ENCODE measurements at places on chromosomes 16 and 17.

DNA sequence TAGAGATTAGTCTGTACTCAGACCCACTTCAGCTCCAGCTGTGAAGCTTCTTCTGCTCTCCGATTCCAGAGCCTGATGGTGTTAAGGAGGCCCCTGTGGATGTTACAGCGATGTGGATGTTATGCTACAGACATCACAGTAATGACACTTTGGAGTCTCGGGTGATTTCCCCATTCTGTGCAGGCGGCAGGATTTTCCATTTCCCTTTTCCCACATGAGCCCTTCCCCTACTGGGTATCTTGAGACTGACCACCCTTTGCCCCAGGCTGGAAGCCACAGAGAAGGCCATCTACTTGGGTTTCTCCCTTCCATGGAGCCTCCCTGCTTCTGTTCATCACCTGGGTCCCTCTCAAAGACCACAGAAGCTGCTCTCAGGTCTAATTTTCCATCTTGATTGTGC, 78.3 kb downstream of the KCNJ12 start:
- no peak for DNase-seq

DNA sequence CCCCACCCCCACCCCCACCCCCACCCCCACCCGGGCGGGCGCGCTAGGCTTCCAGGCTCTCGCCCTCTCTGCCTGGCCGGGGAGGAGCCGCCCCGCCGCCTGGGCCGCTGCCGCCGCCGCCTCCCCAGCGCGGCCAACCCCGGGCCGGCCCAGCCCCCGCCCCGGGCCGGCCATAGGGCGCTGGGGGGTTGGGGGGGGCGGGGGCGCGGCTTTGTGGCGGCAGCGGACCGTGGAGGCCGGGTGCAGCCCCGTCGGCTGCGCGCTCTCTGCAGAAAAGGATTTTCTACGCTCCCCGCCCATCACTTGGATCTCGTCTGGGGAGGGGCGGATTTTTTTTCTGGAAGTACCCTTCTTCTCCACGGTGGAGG, 230.9 kb downstream of the MRTFB start:
- no peak for DNase-seq

DNA sequence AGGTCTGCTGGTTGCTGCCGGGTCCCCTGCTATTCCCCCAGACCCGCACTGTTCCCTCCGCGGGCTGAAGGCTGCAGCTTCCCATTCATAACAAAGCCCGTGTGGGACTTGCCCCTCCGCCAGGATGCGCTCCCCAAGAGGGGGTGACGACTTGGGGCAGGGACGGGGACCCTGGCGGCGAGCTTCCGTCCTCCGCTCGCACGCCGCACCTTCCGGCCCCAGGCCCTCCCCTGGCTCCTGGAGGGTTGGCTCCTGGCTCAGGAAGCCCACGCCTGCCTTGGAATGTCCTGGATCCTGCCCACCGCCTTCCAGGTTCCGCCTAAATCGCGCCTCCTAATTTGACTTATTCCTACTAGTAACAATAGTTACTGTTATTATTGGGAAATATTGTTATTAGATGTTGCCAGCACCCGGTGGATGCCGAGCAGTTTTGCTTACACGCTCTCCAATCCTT, 1.1 kb upstream of the TFAP4 start:
- DNase-seq = no peak

GRCh38 chr16:1903845-1904840, 14.1 kb downstream of the HS3ST6 start:
- DNase-seq = no peak

- no peak for DNase-seq
These were observed 32.0 kb downstream of the LYRM9 start for GRCh38 chr17:27860971-27861664.

GRCh38 chr17:35791681-35792350, 3.6 kb downstream of the MMP28 start:
- DNase-seq = no peak

- no peak for DNase-seq
These were observed 82.6 kb downstream of the C16orf78 start for GRCh38 chr16:49455991-49456745.

DNA sequence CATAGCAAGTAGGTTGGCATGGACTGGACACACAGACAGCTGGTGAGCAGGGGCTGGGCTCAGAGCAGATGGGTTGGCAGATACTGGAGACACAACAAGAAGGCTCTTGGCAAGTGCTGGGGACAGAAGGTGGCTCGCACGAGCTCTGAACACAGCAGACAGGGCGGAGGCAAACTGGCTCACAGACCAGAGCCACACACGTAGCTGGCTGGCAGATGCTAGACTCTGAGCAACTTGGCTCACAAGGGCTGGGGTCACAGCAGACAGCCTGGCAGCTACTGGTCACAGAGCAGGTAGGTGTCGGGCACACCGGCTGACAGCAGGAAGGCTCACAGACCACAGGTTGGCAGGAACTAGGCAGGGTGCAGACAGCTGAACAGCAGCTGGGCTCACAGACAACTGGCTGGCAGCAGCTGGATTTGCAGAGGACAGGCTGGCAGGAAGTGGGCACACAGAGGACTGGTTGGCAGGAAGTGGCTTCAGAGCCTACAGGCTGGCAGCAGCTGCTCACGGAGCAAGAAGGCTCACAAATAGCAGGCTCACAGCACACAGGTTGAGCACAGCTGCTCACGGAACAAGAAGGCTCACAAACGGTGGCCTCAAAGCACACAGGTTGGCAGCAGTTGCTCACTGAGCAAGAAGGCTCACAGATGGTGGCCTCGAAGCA, 725 bp downstream of the KRTAP16-1 start:
- no peak for DNase-seq

- no peak for DNase-seq
These were observed 230.7 kb downstream of the KATNIP start for GRCh38 chr16:27780468-27781194.

DNA sequence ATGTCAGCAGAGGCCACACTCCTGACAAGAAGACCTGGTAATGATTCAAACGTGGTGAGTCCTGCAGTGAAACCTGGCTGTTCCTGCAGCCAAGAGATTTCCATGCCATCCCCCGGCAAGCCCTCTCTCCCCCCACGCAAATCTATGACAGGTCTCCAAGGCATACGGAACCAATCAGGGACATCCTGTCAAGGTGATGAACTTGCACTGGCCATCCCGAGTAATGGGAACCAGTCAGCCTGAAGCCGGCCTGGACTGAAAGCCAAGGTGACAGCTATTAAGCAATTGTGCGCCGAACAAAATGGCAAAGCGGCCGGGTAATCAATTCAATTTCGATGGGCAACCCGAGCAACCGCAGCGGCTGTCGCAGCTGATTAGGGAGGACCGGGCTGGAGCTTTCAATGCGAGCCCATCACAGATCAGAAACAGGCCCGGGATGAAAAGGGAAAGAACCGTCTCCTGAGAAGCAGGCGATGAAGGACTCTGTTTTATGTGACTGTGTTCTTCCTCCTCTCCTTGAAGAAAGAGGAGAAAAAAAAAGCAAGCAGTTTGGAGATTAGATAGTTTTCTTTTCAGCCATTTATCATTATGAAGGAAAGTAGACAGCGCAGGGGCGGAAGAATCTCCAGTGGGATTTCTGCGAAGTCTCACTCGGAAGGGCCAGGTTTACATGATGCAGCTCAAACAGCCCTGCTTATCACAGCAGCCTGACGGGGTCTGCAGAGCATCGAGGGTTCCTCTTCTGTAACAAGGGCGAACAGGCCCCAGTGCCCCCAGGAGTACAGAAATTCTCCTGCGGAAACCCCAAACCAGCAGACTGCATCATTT, 35.2 kb downstream of the TBX4 start:
- no peak for DNase-seq

- DNase-seq = no peak
These were observed 69.8 kb downstream of the KSR1 start for GRCh38 chr17:27525836-27526603.

- DNase-seq = no peak
These were observed 3.2 kb downstream of the PDE6G start for GRCh38 chr17:81652906-81653771.

- no peak for DNase-seq
These were observed 24.1 kb downstream of the MYO1D start for GRCh38 chr17:32852811-32853210.

- no peak for DNase-seq
These were observed 185.1 kb downstream of the CDK5R1 start for GRCh38 chr17:32671896-32672295.

- no peak for DNase-seq
These were observed 198.9 kb downstream of the ZFHX3 start for GRCh38 chr16:72848759-72849664.

GRCh38 chr17:66348584-66349165, 46.3 kb downstream of the PRKCA start:
- DNase-seq = no peak

- no peak for DNase-seq
These were observed 1.1 kb upstream of the ZNF263 start for GRCh38 chr16:3282103-3282729.

GRCh38 chr17:55546481-55546880, 35.2 kb upstream of the SMIM36 start:
- no peak for DNase-seq

GRCh38 chr16:84082835-84083569, 33.7 kb downstream of the MBTPS1 start:
- DNase-seq = no peak

DNA sequence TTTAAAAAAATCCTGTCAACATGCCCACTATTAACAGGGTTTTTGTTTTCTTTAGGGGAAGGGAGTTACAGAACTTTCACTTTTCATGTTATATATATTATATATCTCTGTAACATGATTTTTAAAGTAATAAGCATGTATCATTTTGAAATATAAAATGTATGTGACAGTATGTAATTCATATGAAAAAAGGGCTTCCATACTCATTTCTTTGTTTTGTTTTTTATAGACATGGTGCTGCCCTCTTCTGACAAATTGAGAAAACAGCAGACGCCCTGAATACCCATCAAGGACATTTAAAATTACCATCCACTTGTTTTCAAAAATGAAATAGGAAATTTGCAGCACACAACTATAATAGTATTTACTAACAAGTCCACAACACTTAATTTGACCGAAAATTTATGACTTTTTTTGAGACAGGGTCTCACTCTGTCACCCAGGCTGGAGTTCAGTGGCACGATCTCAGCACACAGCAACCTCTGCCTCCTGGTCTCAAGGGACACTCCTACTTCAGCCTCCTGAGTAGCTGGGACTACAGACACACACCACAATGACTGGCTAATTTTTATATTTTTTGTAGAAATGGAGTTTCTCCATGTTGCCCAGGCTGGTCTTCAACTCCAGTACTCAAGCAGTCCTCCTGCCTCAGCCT, 30.4 kb downstream of the CFDP1 start:
- DNase-seq = no peak

- DNase-seq = no peak
These were observed 24.1 kb upstream of the IL21R start for GRCh38 chr16:27377666-27378485.

- DNase-seq = no peak
These were observed 461.0 kb upstream of the C16orf82 start for GRCh38 chr16:26605626-26606271.

DNA sequence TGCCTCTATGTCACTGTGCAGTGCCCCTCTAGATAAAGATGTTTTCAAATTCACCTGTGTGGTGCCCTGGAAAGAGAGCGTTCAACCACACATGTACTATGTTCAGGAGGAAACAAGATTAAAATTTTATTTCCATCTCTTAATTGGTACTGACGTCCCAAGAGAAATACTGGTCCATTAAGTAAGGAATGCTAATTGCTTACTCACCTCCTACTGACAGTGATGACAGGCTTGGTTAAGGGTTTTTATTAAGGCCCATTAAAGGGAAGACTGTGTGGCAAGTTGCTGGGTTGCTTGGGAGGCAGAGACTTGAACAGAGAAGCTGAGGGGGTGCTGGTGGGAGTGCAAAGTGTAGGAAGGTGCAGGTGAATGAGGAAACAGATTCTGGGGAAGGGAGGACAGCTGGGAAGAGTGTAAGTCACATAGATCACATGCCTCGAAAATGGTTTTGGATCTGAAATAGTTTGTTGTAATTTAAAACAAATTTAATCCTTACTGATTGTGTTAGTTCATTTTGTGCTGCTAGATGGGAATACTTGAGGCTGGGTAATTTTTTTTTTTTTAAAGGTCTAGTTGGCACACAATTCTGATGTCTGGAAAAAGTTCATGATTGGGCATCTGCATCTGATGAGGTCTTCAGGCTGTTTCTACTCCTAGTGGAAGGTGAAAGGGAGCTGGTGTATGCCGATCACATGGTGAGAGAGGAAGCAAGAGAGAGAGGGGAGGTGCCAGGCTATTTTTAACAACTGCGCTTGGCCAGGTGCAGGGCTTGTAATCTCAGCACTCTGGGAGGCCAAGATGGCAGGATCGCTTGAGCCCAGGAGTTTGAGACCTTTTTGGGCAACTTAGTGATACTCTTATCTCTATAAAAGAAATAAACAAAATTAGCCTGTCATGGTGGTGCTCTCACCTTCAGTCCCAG, 140.5 kb downstream of the CACNG3 start:
- no peak for DNase-seq

GRCh38 chr17:64780096-64781013, 118.2 kb upstream of the SMURF2 start:
- no peak for DNase-seq

GRCh38 chr16:89043636-89044417, 49.8 kb upstream of the ACSF3 start:
- DNase-seq = no peak

- DNase-seq = no peak
These were observed 121.2 kb downstream of the SNX11 start for GRCh38 chr17:48228720-48229119.

DNA sequence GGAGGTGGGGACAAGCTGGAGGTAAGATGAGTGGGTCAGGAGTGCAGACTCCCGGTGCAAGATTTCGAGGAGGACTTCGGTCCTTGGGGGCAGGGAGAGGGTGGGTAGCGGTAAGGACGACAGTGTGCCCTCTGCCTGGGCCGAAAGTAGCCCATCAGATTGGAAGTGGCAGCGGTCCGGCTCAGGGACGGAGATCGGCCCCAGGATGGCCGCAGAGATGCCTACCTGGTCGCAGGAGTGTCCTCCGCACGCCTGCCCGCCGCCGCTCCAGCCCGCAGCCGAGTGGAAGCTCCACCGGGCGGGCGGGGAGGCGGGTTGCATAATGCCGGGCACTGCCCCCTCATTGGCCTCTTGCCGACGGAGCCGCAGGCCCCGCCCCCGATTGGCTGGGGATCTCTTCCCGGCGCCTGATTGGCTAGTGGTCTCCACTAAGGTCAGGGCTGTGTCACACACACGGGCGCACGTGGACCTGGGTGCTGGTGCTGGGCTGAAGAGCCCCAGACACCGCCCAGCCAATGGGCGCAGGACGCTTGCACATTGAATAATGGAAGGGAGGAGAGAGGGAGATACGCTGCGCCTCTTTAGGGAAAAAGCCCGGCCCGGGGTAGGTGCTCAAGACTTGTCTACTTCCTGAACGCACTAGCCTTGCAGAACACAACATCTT, at the start of gene PER1:
PER1 (minus strand) TSS at position 293 of the 664 bp plus-strand sequence. CDS start 1,698 bp downstream, outside the sequence.
- no peak for DNase-seq

DNA sequence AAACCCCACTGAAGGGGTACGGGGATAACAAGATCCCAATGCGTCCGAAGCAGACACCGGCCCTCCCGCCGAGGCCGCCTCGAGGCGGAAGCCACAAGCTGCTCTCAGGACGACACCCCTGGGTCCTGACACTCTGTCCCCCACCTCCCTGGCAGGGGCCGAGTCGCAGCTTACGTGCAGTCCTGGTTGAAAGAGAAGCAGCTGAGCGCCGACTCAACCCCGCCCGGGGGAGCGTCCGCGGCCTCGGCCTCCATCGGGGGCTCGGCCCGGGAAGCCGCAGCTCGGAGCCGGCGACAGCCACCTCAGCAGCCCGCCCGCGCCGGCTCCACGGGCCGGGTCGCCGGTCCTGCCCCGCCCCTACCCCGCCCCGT, at the start of gene WIPI1:
WIPI1 (minus strand) TSS at position 329 of the 371 bp plus-strand sequence; CDS start at position 254, 75 bp downstream.
- no peak for DNase-seq

GRCh38 chr17:61000911-61001310, 323.3 kb downstream of the BCAS3 start:
- no peak for DNase-seq

All from GM18507 (cell line).